ENCODE measurements at places on chromosomes 2 and 18.

GRCh38 chr18:46893360-46893759 is 23.9 kb downstream of the PIAS2 start:
- no peak for DNase-seq

DNA sequence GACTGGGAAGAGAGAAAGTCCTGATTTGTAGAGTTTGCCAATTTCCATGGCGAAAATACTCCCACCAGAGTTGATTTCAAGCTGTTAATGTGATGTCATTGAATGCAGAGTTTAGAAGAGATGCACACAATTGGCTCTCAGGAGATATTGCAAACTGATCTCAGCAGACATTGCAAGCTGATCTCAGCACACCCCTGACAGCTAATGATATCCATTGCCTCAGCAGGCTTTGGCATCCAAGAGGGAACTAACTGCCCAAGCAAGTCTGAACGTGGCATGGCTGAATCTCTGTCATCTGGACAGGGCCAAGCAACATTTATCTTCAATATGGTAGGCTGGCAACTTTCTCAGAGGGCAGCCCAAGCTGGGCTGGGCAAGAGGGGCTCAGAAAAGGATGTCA is 78.4 kb upstream of the CYP1B1 start:
- no peak for DNase-seq

- DNase-seq: no peak
These were observed 108.6 kb upstream of the TEKT4 start for GRCh38 chr2:94762600-94762999.

GRCh38 chr2:33435518-33435917 is 40.9 kb upstream of the RASGRP3 start:
- DNase-seq: no peak

Measured in NCI-H1417 treated with DMSO at 0.1 percent for 48 hours (cell line).